ENCODE measurements at places on chromosomes 6 and 20. TPM values are rescaled to one million over a fixed set of nuclear protein-coding genes. Genes with fewer than 3 reads are reported as not detected.

GRCh38 chr6:20180935-20181334 lies 31.3 kb downstream of the MBOAT1 start:
- DNase-seq, result no peak

- DNase-seq, result no peak
These were observed 10.7 kb upstream of the LAMP5 start for GRCh38 chr20:9503526-9504245.

DNA sequence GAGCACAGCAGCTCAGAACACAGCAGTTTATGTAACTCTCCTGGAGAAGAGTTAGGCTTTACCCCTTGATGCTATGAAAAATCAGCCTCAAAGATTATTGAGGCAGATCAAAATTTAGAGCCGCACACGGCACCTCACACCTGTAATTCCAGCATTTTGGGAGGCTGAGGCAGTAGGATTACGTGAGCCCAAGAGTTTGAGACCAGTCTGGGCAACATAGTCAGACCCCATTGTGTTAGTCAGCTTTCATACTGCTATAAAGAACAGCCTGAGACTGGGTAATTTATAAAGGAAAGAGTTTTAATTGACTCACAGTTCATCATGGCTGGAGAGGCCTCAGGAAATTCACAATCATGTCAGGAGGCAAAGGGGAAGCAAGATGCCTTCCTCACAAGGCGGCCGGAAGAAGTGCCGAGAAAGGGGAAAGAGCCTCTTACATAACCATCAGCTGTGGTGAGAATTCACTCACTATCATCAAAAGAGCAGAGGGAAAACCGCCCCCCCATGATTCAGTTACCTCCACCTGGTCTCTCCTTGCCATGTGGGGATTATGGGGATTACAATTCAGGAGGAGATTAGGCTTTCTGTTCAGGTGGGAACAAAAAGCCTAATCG lies 87.7 kb downstream of the SGK1 start:
- no peak for DNase-seq

DNA sequence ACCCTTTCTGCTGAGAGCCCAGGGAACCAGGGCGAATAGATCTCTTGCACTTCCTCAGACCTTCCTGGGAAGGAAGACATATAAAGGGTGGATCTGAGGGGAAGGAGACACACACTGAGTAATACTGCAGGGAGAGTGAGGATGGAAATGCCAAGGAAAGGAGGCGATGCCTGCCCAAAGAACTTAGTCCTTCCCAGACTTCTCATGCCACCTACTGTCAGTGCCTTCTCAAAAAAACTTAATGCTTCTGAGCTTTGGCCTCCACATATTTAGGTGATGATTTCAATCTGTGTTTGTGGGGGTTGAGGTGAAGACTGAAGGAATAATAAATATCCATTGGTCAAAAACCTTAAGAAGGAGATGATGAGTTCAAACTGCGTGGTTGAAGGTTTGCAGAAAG lies 9.7 kb downstream of the BTN3A1 start:
- DNase-seq, result no peak

- no peak for DNase-seq
These were observed 73.5 kb downstream of the ECT2L start for GRCh38 chr6:138869398-138869797.

- no peak for DNase-seq
These were observed 506.6 kb upstream of the MAN1A1 start for GRCh38 chr6:119856136-119856535.

DNA sequence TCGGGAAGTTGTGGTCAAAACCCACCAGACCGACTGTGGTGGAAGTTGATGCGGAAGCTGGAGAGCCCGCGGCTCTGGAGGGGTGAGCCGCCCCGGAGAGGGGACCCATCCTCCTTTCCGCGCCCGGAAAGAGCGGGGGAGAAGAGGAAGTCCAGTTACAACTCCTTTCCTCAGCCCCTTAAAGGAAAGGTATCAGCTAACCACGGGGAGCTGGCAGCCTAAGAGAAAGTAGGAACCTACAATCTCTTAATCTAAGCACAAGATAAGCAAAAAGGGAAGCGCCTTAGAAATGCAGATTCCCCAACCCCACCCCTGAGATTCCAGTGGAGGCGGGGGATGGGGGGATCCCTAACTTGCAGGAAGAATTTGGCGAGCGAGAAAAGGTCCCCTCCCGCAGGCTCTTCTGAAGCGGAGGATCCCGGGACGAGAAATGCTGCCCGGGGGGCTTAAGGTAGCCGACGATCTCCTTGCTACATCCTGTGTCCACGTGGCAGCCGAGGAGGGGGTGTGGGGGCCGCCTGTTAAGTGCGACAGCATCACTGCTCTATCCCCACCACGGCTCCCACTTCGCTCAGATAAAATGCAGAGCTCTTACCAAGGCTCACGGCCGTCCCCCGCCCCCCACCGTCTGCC lies 87.5 kb downstream of the ZFP64 start:
- DNase-seq, result no peak

GRCh38 chr6:166025149-166025898 lies 142.3 kb downstream of the TBXT start:
- DNase-seq, result no peak

GRCh38 chr6:30787954-30788353 lies 43.6 kb upstream of the IER3 start:
- DNase-seq, result no peak

- DNase-seq, result peak; percentile 56
These were observed 38.0 kb downstream of the HIVEP2 start for GRCh38 chr6:142906945-142907470.

GRCh38 chr6:139909992-139910391 lies 535.5 kb upstream of the CITED2 start:
- DNase-seq, result no peak

GRCh38 chr20:7217606-7218005 lies 450.1 kb downstream of the BMP2 start:
- no peak for DNase-seq

GRCh38 chr6:106730718-106731117 lies 101.3 kb downstream of the QRSL1 start:
- DNase-seq, result no peak

- no peak for DNase-seq
These were observed 78.6 kb downstream of the KIF13A start for GRCh38 chr6:17908831-17909230.

- DNase-seq, result no peak
These were observed 87.6 kb downstream of the YTHDF1 start for GRCh38 chr20:63128367-63128766.

DNA sequence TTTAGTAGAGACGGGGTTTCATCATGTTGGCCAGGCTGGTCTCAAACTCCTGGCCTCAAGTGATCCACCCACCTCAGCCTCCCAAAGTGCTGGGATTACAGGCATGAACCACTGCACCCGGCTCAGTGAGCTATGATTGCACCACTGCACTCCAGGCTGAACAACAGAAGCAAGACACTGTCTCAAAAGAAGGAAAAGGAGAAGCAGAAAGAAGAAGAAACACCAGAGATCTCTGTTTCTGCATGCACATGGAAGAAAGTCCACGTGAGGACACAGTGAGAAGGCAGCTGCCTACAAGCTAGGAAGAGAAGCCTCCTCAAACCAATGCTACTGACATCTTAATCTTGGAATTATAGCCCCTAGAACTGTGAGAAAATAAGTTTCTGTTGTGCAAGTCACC lies 16.0 kb downstream of the ECT2L start:
- DNase-seq, result no peak

DNA sequence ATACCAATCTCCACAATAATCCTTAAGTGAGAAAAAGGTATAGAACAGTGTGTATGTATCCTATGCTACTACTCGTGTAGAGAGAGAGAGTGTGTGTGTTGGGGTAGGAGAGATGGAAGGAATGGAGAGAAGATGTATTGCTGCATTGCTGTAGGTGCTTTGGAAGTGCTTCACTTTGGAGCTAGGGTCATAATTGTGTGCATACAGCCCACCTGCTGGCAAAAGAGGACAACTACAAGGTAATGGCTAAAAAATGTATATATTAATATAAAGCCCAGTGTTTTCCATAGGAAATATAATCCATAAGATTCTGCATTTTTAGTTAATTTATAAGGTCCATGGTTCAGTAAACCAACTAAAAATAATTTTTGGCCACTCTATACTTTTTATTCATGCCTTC lies 36.1 kb downstream of the SERAC1 start:
- DNase-seq, result peak; percentile 5

GRCh38 chr20:63917811-63918210 lies 22.9 kb downstream of the DNAJC5 start:
- DNase-seq, result no peak

DNA sequence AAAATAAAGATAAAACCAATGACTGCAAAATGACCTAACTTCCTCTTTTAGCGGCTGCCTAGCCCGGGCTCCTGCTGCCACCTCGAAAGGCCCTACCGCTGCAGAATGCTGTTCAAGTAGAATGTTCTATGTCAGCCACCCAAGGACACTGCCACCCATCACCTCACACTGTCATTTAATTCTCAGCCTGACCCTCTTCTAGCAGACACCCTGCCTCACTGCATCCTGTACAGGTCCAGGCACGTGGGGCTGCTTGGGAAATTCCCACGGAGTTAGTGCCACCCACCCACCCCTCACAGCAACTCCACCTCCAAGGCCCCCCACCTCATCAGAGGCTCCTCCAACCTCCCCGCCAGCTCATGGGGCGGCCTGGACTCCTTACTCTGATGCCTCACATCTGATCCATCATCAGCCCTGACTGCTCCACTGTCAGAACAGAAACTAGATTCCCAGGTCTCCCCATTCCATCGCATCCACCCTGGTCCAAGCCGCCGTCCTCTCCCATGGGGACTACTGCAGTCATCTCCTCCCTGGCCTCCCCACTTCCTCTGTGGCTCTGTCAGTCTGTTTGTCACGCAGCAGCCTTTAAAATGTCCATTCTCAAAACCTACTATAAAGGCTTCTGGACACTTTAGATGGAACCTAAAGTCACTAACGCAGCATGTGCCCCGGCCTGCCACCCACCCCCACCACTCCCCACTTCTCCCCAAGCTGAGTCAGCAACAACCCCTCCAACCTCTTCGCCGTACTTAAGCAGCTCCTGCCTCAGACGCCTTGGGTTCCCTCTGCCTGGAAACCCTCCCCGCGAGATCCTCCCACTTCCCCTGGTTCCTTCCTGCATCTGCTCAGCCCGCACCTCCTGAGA lies 17.0 kb downstream of the NFATC2 start:
- DNase-seq, result peak; percentile 40

DNA sequence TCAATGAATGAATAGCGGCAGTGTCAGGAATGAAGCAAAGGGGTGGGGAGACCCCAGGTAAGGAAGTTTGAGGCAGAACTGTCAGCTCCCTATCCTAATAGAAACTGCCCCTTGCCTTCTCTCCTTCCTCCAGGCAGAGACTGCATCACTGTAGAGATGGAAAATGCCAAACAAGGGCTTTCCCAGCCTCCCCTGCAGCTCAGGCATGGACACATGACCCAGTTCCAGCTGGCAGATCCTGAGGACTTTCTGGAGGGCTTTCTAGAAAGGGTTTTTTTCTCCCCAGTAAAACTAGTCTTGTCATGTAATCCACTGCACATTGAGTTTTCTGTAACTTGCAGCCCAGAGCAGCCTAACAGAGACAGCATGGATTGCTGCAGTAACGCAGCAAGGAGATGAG lies 17.9 kb upstream of the PNPLA1 start:
- DNase-seq, result no peak

DNA sequence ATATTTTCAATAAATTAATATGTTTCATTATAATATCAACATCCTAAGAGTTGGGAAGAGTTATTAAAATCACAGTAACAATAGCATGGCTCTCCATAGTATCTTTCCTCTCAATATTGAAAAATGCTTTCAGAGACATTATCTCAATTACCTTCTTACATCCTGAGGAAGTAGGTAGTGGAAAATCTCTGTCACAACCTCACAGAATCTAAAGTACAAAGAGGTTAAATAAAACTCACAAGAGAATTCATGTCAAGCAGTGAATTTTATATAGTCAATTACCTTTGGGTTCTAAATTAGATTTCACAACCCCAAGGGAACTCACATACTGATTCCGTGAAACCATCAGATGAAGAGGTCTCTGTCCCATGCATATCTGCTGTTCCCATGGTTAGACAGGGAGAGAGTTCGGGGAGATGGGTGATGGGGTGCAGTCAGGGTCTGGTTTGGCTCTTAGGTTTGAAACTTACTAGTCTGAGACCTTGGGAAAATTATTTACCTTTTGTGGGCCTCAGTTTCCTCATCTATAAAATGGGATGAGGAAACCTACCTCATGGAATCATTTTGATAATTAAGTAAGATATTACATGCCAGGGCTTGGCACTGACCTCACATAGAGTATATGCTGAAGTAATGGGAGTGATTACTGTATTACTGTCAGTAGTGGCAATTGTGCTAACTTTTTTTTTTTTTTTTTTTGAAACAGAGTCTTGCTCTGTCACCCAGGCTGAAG lies 74.0 kb upstream of the SNX9 start:
- DNase-seq, result no peak

GRCh38 chr20:1299522-1299921 lies 29.4 kb downstream of the SDCBP2 start:
- peak; percentile 20 for DNase-seq

- no peak for DNase-seq
These were observed 449.4 kb downstream of the PTPRT start for GRCh38 chr20:42740226-42740870.

GRCh38 chr6:96089173-96089572 lies 73.4 kb downstream of the FUT9 start:
- no peak for DNase-seq

DNA sequence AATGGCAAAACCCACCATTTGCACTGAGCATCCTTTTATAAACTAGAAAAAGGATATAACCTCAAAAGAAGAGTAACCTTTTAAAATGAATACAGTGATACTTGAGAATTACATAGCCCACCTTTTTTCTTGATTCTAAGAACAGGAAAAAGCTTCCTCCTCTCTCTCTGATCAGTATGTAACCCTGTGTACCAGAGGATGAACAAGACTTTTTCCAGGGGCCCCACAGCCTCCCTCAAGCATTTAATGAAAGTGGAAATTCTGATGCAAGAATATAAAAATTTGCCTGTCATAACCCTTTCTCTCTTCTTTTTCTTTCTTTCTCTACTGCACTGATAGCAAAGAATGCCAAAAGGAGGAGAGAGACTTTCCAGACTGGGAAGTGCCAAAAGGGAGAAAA lies 64.2 kb upstream of the BTN3A2 start:
- no peak for DNase-seq

GRCh38 chr6:135692426-135692825 lies 159.1 kb upstream of the PDE7B start:
- DNase-seq, result no peak

GRCh38 chr20:41170386-41171105 lies 33.2 kb downstream of the PLCG1 start:
- DNase-seq, result peak; percentile 0

GRCh38 chr6:10626154-10626741 lies 68.2 kb downstream of the C6orf52 start:
- DNase-seq, result no peak

ANGPT4 gene
- not detected for total RNA-seq

SLA2 gene
- total RNA-seq, result 39.4 TPM

ARFGEF2 gene
- total RNA-seq, result 22.1 TPM

SYNGAP1 gene
- 81.4 TPM for total RNA-seq

PPIL1 gene
- total RNA-seq, result 6.1 TPM

PDYN gene
- not detected for total RNA-seq

TAGAP gene
- total RNA-seq, result 330 TPM

MYCT1 gene
- 1.5 TPM for total RNA-seq

CPNE1 gene
- total RNA-seq, result 246 TPM

KIFC1 gene
- 8.7 TPM for total RNA-seq

PTCHD4 gene
- not detected for total RNA-seq

TPMT gene
- total RNA-seq, result 8.3 TPM

ZBTB22 gene
- total RNA-seq, result 19.4 TPM

TNFAIP3 gene
- total RNA-seq, result 3,783 TPM

AURKA gene
- total RNA-seq, result 3.6 TPM

TRIM31 gene
- total RNA-seq, result not detected

OPN5 gene
- not detected for total RNA-seq

ROMO1 gene
- 48.8 TPM for total RNA-seq

LY6G6D gene
- not detected for total RNA-seq

KAT14 gene
- 7.4 TPM for total RNA-seq

BMP2 gene
- not detected for total RNA-seq

CAGE1 gene
- total RNA-seq, result 0.57 TPM

TMEM14A gene
- total RNA-seq, result 8.0 TPM

All from CD4-positive, CD25-positive, alpha-beta regulatory T cell (primary cell).